GM13976 (cell line): ENCODE measurements at places on chromosomes 1 and 21.

DNA sequence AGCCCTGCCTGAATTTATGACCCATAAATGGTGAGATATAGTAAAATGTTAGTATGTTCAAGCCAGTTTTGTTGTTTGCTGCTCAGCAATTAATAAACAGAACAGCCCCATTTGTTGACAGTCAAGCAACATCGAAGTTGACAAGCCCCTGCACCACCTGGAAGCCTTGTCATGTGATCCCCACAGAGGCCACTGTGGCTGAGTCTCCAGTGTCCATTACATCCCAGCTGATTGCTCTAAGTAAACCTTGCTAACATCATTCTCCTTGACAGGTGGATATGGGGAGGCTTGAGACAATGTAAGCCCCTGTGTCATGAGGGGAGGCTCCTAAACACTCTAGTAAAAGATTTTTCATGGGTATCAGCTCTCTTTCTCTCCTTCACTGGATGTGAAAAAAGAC is 17.5 kb upstream of the TACSTD2 start:
- no peak for DNase-seq

DNA sequence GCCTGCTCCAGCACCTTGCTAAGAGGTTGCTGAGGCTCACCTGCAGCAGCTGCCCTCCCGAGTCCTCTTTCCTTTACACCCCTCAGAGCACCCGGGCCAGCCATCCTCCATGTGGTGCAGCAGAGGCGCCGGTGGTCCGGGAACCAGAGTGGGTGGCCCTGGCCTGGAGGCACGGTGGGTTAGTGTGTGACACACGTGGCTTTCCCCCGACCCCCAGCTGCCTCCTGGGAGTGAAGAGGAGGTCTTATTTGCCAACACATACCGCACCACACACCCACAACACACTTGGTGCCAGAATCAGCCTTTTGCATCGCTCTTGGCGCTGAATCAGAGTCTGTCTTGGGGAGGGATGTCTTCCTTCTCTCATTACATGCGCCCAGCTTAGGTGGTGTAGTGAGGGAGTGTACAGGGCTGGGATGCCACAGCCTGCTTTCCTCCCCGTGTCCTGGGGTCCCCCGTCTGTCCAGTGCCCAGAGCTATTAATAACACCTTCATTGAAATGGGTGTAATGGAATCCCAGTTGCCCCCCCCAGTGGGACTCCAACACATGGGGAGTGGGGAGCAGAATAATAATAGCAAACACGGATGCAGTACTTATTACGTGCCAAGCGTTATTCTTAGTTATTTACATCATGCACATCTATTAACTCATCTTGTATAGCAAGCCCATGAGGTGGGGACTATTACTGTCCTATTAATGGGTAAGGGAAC is 38.2 kb downstream of the MAPKAPK2 start:
- DNase-seq = no peak

DNA sequence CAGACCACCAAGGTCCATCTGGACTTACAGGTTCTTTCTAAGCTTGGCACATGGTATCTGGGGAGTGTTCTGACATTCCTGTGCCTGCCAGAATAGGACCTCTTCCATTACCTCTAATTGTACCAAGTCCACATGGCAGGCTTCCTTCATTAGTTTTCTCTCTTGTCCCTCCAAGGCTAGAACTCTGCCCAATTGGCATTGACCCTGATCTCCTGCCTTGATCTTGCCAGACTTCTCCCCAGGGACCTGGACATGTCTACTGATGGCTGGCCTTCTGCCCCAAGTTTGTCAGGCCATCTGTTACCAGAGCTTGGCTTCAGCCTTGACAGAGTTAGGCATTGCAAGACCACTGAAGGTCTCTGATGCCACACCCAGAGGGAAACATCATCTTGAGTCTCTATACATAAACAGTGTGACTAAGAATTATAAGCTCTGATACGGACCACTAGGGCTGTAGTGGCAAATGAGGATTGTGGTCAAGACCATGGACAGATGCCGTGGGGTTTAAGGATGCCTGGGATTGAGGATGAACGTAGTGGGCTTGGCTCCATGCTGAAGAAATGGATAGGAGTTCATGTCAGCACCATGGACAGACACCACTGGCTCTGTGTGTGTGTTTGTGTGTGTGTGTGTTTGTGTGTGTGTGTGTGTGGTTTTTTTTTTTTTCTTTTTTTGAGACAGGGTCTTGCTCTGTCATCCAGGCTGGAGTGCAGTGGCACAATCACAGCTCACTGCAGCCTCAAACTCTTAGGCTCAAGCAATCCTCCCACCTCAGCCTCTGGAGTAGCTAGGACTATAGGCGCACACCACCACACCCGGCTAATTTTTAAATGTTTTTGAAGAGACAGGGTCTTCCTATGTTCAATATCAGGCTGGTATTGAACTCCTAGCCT is 19.5 kb upstream of the PSMB2 start:
- DNase-seq = no peak

DNA sequence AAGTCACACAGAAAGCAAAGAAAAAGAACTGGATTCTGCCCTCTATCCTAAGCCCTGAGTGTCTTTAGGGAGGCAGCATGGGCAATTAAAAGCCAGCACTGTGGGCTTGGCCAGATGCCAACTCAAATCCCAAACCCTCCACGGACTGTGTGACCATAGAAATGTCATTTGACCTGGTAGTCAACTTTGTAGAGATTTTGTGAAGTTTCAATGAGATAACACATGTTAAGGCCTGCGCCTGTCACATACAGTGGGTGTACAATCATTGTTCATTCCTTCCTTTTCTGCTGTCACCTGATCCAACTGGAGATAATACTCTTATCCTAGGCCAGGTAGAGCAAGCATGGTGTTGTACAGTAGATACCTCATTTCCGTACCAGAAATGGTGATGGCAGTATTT is 54.2 kb downstream of the TMEM53 start:
- DNase-seq = no peak

GRCh38 chr1:216420263-216420662 is 3.0 kb downstream of the USH2A start:
- no peak for DNase-seq
